ENCODE measurements at places on chromosomes 7 and 10.

DNA sequence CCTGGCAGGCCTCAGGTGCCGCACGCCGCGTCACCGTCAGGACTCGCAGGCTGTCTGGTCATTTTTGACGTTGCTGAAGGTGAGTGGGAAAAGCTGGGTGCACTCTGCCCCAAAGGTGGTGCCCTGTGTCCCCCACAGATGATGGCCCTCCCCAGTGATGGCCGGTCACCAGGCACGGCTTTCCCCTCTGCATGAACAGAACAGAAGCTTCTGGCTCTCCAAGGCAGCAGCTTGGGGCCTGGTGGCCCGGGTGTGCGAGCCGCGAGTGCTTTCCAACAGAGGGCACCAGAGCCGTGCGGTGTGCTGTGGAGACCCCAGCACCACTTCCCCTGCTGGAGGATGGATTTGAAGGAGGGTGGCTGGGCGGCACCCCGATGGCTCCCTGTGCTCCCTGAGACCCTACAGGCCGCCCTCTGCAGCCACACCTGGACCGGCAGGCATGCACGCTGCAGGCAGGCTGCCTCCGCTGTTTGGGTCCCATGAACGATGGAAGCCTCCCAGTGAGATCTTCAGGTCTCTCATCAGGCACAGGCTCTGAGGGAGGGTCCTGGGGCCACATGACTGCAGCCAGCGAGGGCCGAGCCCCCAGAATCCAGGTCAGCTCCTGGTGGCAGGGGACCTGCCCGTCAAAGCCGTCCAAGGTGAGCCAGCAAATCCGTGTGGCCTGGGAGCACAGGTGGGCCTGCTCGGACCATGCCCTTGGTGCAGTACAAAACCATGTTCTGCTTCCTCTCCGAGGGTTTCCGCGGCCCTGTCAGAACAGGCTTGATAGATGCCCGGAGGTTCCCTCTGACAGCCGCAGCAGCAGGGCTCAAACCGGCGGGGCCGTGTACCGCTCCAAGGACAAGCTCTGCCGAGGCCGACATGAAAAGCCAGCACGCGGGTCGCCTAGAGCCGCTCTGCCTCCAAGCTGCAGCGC lies 195.4 kb downstream of the EBF3 start:
- DNase-seq = no peak

DNA sequence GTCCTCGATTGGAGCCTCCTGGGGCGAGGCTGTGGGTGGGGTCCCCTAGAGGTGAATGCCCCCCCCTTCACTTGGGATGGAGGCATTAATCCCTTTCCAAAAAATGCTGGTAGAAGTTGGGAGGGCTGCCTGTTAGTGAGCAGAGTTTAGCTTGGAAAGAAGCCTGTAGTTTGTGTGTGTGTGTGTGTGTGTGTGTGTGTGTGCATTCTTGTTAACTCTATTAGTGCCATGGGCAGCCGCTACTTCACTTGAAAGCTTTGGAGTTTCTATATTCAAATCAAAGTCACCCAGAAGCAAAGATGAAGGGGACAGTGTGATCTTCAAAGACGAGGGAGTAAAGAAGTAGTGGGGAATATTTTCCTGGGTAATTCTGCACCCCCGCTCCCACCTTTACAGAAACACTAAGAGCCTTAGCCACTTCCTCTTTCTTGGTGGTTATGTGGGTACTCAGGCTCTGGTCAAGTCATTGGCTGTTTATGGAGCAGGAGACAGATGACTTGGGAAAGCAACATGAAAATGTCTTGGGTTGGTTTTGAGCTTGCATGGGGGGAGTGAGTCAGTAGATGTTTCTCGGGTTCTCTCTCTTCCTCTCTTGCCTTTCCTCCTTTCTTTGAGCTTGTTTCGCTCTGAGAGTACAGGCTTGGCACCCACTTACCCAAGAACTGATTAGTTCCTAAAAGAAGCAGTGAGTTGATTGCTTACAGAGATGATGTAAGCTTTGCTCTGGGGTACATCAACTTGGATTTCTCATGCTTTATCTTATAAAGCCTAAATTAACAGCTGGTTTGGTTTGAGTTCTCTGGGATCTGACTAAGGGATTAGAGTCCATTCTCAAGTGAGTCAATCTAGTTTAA lies 35.9 kb downstream of the TCF7L2 start:
- peak; percentile 27 for DNase-seq

GRCh38 chr7:142919656-142920055 lies 13.9 kb downstream of the TRPV5 start:
- no peak for DNase-seq

- DNase-seq = no peak
Measured at GRCh38 chr7:145884716-145885514, 231.7 kb upstream of the CNTNAP2 start.

DNA sequence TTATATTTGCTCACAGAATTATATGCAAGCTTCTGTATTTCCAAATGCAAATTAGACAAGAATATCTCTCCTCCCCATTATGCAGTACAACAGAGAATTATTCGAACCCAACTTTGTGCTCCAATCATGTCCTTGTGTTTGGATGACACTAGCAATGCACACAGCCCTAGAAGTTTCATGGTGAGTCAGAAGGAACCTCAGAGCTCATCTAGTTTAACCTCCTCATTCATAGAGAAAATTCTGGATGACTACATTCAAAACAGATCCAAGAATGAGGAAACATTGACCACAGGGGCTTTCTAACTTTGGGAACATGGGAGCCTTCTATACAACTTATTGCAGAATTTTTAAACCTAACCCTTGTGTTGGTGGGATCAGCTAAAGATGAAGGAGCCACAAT lies 12.8 kb upstream of the ARID5B start:
- no peak for DNase-seq

- DNase-seq = no peak
Measured at GRCh38 chr7:112212571-112212970, 6.1 kb downstream of the ZNF277 start.

DNA sequence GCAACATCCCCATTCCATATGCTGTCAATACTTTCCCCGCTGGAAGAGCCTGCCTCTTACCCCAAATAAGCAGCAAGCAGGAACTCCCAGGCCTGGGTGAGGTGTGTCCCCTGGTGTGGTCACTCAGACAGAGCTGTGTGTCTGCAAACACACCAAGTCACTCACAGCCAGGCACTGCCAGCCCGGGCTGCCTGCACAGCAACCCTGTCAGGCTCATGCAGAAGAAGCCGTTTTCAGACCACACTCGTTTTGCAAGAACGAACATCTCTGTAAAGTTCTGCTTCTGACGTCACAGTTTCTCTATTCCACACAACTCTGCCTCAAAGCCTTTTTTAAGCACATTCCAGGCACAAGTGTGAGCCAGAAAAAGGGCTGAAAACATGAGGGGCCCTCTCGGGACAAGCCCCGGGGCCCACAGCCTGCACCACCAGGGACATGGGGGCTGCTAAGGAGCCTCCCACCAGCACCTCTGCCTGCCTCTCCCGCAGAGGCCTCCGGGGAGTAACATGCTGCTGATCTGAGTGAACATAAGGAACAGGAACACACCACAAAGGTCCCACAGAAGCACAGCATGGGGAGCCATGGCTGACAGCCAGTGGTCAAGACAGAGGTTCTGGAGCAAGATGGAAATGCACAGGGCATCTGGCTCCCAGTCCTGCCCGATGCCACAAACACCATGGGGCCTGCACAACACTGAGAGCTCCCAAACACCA lies 11.4 kb downstream of the PTPRN2 start:
- no peak for DNase-seq

DNA sequence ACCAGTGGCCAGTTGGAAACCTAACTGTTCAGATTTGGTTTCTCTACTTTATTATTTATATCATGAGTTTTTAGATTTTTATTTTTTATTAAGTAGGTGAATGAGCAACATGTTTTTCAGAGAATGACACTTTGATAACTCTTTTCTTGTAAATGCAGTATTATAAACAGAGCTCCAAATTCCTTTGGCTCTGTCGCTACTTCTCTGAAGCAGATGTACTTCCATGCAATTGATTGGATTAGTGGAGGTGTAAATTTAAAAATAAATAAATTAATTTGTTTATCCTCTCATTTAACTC lies 34.3 kb upstream of the ICA1 start:
- DNase-seq = no peak

DNA sequence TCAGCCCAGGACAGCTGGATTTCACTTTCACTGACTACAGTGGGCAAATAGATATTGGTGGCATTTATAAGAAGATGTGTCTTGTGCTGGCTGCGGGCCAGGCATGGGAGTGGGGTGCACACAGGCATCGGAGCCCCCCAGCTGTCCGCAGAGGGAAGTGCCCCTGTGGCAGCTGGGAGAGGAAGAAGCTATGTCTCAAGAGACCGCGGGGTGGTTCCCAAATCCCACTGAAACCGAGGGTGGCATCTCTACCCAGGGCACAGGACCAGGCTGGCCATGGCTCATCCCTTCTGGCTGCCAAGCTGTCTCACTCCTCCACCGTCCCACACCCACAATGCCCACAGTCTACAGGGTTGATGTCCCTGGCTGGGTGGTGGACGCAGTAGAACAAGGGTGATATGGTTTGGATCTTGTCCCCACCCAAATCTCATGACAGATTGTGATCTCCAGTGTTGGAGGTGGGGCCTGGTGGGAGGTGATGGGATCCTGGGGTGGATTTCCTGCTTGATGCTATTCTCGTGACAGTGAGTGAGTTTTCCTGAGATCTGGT lies 94.8 kb downstream of the TCERG1L start:
- no peak for DNase-seq

DNA sequence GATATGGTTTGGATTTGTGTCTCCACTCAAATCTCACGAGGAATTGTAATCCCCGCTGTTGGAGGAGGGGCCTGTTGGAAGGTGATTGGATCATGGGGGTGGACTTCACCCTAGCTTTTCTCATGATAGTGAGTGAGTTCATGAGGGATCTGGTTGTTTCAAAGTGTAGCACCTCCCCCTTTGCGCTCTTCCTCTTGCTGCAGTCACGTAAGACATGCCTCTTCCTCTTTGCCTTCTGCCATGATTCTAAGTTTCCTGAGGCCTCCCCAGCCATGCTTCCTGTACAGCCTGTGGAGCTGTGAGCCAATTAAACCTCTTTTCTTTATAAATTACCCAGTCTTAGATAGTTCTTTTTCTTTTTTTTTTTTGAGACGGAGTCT lies 17.1 kb downstream of the CDNF start:
- no peak for DNase-seq

DNA sequence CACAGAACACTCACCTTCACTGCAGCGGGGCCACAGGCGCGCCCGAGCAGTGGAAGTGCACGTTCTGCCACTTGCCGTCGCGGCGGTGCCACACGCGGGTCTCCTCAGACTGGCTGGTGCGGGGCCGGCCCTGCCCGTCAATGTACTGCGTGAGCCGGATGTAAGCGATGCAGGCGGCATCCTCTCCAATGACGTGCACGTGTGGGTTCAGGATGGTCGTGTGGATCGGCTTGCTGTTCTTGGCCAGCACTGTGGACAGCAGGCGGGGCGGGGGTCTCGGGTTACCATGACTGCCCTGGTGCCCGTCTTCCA lies 19.2 kb downstream of the YKT6 start:
- DNase-seq = no peak

DNA sequence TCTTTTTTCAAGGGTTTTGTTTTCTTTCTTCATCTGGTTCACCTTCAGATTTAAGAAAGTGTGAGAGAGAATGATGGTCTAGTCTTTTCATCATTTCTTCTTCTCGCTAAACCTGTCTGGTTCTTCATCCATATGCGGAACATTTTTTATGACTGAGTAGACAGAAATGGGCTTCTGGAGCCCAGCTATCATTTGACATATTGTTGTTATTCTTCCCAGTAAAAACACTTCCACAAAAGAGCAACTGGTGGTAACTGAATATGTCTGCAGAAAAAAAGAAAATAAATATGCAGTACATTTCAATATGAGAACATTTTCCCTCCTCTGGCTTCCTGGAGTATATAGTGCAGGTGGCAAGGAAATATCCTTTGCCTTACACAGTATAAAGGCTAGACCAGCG lies 209.5 kb downstream of the JCAD start:
- DNase-seq = no peak

GRCh38 chr10:90977855-90978486 lies 57.1 kb upstream of the ANKRD1 start:
- no peak for DNase-seq

DNA sequence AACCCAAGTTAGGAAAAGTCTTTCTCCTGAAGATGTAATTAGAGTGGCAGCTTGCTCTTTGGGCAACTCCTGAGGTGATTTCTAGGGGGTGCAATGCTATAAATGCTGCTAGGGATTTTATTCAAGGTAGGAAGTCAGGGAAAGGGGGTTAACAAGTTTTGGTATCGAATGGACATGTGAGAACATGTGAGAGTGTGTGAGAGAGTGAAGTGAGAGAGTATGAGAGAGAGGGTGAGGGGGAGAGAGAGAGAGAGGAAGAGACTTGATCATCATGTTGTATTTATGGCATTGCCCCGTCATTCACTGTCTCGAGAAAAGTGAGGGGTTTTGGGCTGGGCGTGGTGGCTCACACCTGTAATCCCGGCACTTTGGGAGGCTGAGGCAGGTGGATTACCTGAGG lies 50.9 kb downstream of the MCU start:
- DNase-seq = no peak

DNA sequence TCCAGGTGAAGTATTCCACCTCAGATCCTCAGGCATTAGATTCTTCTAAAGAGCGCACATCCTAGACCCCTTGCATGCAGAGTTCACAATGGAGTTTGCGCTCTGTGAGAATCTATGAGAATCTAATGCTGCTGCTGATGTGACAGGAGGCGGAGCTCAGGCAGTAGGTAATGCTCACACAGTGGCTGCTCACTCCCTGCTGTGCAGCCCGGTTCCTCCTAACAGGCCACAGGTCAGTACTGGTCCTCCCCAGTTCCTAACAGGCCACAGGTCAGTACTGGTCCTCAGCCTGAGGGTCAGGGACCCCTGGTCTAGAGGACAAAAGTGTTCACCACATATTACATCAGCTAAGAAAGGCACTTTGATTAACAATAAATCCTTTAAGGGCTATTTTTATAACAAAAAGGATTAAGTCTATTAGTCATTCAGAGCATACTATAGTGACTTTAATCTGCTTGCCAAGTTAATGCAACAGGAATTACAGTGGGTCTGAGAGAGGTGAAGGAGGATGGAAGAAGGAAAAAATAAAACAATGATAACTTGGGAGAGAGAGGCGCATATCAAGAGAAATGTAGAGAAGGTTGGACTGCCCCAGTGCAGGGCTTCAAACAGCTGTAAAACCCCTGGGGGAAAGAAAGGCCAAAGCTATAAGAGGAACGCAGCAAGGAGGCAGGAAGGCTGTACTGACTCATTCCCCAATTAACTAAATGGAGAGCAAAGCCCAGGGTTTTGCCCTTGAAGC lies 49.2 kb downstream of the CUL2 start:
- no peak for DNase-seq

GRCh38 chr10:11698691-11699549 lies 43.3 kb upstream of the ECHDC3 start:
- no peak for DNase-seq

GRCh38 chr10:119341459-119342301 lies 134.3 kb downstream of the GRK5 start:
- peak; percentile 63 for DNase-seq

Measured in stimulated activated CD4-positive, alpha-beta T cell treated with anti-CD3 and anti-CD28 coated beads, Interleukin-15, amount 100 ng/mL, for 24 hours (primary cell).